ENCODE measurements at places on chromosomes 6 and 20. TPM values are rescaled to one million over a fixed set of nuclear protein-coding genes. Genes with fewer than 3 reads are reported as not detected.
A peak's percentile ranks its signal among the peaks of the same experiment; 100 is the strongest.

The JPH2 gene
- 0.09 TPM for total RNA-seq

The HEY2 gene
- total RNA-seq = not detected

- peaks cover 4% of the 10 kb centered on the region for H3K27me3 ChIP-seq
- no peak overlapping the region for H3K27ac ChIP-seq
- H3K4me3 ChIP-seq = no peak overlapping the region
Measured at GRCh38 chr6:53418288-53418687, 69.5 kb upstream of the ELOVL5 start.

DNA sequence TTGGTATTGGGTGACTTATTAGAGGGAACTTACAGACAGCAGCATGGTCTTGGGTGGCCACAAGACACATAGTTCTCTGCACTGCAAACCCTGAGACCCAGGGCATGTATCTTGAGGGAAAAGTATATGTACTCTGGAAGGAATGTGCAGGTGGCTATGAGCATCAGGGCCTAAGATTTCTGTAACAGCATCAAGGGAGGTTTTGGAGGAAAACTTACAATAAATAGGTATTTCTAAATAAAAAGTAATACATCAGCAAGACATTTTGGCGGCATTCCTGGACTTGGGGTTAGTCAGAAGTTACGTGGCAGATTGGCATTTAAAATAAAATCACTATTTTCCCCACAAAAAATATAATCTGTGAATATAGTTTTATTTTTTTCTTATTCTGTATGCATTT, 8.0 kb upstream of the STX7 start:
- ATAC-seq = no peak
- no peaks in the 10 kb centered on the region for H3K4me1 ChIP-seq
- no peak overlapping the region for H3K4me3 ChIP-seq
- no peak overlapping the region for H3K27ac ChIP-seq

DNA sequence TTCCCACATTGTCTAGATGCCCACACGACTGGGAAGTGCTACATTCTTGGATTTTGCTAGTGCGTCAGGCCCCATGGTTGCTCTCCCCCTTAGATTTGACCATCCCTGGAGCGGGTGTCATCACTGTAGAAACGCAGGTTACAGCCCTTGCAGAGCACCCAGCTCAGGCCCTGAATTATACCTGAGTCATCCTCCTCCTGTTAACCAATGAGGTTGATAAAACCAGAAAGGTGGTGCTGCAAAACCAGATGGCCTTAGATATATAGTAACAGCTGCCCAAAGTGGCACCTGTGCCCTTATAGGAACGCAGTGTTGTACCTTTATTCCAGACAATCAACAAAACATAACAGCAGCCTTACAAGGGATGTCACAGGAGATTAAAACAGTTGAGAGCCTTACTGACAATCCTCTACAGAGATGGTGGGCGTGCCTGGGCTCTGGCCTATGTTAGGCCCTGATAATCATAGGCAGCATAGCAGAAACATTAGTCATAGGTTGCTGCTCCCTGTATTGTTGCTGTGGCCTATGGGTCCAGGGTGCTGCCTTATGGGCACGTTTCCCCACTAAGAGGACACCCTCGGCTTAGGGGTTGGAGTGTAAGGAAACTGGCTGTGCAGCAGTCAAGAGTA, 33.6 kb upstream of the HSF2 start:
- no peaks in the 10 kb centered on the region for H3K4me1 ChIP-seq
- H3K4me3 ChIP-seq = no peak overlapping the region
- no peaks in the 10 kb centered on the region for H3K27me3 ChIP-seq
- H3K36me3 ChIP-seq = no peaks in the 10 kb centered on the region
- no peak overlapping the region for H3K27ac ChIP-seq
- no peak for ATAC-seq

DNA sequence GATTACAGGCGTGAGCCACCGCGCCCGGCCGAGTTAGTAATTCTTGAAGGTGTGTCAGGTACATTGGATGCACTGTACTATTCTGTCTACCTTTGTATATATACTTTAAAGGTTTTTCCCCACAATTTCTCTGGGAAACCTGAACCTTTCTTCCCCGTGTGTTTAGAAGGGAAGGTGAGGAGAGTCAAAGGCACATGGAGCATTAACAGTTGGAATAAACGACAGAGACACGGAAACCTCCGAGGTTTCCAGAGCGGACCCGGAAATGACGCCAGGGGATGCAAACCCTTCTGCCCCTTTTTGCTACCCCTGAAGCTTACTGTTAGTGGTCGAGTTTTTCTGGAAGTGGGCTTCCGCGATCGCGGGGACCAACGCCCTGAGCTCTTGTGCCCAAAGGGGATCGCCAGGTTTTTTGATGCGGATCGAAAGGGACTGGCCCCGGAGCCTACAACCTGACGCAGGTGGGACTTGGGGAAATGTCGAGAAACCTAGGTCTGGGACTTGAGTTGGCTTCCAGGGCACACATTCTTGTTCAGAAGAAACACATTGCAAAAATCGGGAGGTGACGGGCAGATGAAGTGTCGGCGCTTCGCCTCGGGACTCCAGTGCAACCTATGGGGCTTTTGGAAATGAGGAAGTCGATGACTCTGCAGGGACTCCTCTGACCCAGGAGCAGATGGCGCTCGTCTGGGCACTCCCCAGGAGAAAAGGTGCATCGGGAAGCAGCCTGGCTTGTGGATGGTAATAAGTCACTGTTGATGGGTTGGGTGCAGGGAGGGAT, 218.2 kb downstream of the OR2B2 start:
- no peaks in the 10 kb centered on the region for H3K36me3 ChIP-seq
- H3K27me3 ChIP-seq = no peaks in the 10 kb centered on the region
- H3K27ac ChIP-seq = peak overlapping the region; percentile 89
- peak overlapping the region; percentile 98 for H3K4me3 ChIP-seq
- ATAC-seq = peak; percentile 78

- H3K36me3 ChIP-seq = no peaks in the 10 kb centered on the region
- H3K27ac ChIP-seq = no peak overlapping the region
- H3K27me3 ChIP-seq = peaks cover 5% of the 10 kb centered on the region
- H3K4me1 ChIP-seq = no peaks in the 10 kb centered on the region
- ATAC-seq = no peak
Measured at GRCh38 chr6:47915017-47915416, 133.2 kb downstream of the OPN5 start.

GRCh38 chr6:146258206-146258605, 229.3 kb downstream of the GRM1 start:
- no peaks in the 10 kb centered on the region for H3K4me1 ChIP-seq
- H3K27ac ChIP-seq = no peak overlapping the region
- H3K36me3 ChIP-seq = no peaks in the 10 kb centered on the region
- H3K27me3 ChIP-seq = no peaks in the 10 kb centered on the region
- H3K4me3 ChIP-seq = no peak overlapping the region

DNA sequence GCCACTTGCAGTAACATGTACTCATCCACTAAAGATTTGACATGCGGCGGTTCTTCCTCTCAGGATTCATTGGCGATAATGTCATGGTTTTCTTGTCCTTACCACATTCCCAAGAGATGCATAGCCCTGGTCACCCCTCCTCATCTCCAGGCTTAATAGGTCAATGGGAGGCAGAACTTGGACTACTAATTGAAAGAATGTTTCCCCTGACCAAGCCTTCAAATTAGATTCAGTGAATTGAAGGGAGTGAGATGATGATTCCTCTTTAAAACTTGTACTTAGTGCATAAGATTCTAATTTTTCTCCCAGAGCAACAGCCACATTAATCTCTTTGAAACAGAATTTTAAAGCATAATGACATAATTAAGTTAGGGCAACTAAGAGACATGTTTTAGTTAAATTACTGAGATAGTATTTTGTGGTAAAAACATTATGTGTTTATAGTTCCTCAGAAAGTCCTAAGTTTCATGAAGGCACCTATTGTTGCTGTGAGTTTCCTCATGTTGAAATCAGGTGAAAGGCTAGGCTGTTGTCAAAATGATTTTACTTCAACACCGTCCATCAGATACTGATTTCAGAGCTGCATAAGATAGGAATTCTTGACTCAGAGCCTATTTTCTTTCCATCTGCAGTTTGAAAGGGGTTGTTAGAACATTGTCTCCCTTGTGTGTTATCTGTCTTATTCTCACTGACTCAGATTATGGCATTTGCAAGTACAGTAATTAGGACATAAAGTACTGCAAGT, 48.5 kb downstream of the STK4 start:
- no peaks in the 10 kb centered on the region for H3K27me3 ChIP-seq
- H3K4me1 ChIP-seq = peaks cover 28% of the 10 kb centered on the region
- ATAC-seq = peak; percentile 26
- peak overlapping the region; percentile 18 for H3K4me3 ChIP-seq

- peak; percentile 61 for ATAC-seq
- H3K27ac ChIP-seq = no peak overlapping the region
- no peaks in the 10 kb centered on the region for H3K36me3 ChIP-seq
- peaks cover 19% of the 10 kb centered on the region for H3K4me1 ChIP-seq
- H3K27me3 ChIP-seq = no peaks in the 10 kb centered on the region
Measured at GRCh38 chr6:4928426-4928825, 75.4 kb downstream of the RPP40 start.

GRCh38 chr20:33490023-33490933, at the start of gene CBFA2T2:
CBFA2T2 (plus strand) TSS chr20:33490096; CDS start chr20:33490268, 172 bp downstream.
- H3K36me3 ChIP-seq = peaks cover 5% of the 10 kb centered on the region
- peak within 1 kb of the TSS; percentile 83 for H3K4me3 ChIP-seq
- ATAC-seq = peak; percentile 63
- no peaks in the 10 kb centered on the region for H3K4me1 ChIP-seq
- peak within 1 kb of the TSS; percentile 84 for H3K27ac ChIP-seq

- no peak for ATAC-seq
- no peak overlapping the region for H3K4me3 ChIP-seq
- H3K36me3 ChIP-seq = no peaks in the 10 kb centered on the region
- H3K27me3 ChIP-seq = peaks cover 11% of the 10 kb centered on the region
- no peaks in the 10 kb centered on the region for H3K4me1 ChIP-seq
- H3K27ac ChIP-seq = no peak overlapping the region
Measured at GRCh38 chr6:154721460-154721859, 11.8 kb upstream of the SCAF8 start.

GRCh38 chr6:97717086-97717485, 434.1 kb upstream of the MMS22L start:
- H3K4me3 ChIP-seq = no peak overlapping the region
- ATAC-seq = no peak
- H3K27me3 ChIP-seq = no peaks in the 10 kb centered on the region
- H3K4me1 ChIP-seq = no peaks in the 10 kb centered on the region
- no peak overlapping the region for H3K27ac ChIP-seq

Data from activated T-helper 17 cell treated with anti-CD3 and anti-CD28 coated beads, Interleukin-2, amount 50 U/mL, for 72 hours (primary cell).